ENCODE measurements at places on chromosomes 6 and 20.
A peak's percentile ranks its signal among the peaks of the same experiment; 100 is the strongest.

- no peak for DNase-seq
Observed at GRCh38 chr20:47198996-47199552, 157.4 kb downstream of the ZMYND8 start.

GRCh38 chr6:144820270-144820669 lies 535.1 kb downstream of the UTRN start:
- no peak for DNase-seq

DNA sequence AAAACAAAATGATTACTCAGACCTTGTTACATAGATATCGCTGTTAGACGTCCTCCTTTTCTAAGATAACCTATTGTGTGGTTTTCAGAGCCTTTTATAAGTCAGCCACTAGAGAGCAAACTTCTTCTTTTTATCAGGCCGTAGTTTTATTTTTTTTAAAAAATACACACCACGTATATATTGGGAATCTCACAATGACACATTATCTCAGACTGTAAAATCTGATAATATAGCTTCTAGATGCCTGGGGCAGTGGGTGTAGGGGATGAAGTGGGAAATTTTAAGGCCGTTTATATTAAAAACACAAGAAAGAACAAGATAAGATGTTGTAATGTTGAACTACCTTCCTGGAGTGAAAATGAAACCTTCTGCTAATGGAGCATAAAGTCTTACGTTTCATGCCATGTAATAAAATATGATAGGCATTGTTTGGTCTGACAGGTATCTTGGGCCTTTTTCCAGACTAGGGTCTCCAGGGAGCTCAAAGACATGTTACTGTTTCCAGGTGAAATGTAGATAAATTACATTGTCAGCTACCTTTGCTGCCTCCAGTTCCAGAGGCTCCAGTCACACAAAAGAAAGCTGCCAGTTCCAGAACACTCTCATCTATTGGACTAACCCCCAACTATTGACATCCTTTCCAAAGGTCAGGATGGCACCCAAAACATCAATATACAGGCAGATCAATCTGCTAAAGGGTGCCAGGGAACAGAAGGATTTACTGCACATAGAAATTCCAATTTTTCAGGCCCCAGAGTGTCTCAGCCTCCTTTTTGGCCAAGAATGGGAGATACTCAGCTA lies 130.2 kb upstream of the AKIRIN2 start:
- no peak for DNase-seq

DNA sequence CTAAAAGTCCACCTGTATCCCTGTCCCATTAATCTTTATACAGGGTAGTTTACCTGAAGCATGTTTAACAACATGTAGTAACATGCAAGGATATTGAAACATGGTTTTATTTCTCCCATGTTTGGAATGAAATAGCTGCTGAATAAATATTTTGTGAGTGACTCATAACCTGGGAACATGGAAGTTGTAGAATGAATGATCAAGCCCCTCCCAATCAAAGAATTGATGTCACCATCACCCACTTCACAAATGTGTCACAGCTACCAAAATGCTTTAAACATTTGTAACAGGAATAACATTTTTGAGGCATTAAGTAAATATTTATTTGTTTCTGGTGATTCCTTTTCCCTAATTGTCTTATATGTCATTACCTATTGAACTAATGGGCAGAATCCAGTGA lies 58.9 kb upstream of the TNFAIP3 start:
- DNase-seq, result no peak

DNA sequence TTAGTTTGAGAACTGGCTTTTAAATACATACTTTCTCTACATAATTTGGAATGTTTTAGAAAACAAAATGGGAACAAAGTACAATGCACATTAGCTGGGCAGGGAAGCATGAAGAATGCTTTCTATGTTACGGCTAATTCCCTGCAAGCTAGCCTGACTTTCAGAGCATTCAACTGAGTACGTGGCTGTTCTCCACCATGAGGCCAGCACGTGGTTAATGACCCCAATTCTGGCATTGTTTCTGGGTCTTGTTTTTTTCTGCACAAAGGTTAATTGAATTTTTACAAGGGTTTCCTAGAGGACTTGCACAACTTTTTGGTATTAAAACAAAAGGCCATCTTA lies 208.6 kb upstream of the AGPAT4 start:
- no peak for DNase-seq

DNA sequence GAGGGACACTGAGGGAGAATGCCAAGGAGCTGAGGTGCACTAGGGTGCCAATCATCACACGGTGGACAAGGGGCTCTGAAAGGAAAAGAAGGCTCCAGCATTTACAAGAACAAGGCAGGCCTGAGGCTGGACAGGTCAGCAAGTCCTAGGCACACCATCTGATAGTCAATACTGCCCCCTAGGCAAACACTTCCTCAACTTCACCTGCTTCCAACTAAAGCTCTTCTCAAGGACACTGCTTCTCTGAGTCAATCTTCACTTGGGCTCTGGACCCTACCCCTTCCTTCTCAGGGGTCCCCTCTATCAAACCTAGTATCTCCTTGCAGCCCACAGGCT lies 37.7 kb upstream of the SLC4A11 start:
- DNase-seq, result no peak

- DNase-seq, result no peak
Observed at GRCh38 chr20:4802527-4802926, 80.8 kb downstream of the PRND start.

DNA sequence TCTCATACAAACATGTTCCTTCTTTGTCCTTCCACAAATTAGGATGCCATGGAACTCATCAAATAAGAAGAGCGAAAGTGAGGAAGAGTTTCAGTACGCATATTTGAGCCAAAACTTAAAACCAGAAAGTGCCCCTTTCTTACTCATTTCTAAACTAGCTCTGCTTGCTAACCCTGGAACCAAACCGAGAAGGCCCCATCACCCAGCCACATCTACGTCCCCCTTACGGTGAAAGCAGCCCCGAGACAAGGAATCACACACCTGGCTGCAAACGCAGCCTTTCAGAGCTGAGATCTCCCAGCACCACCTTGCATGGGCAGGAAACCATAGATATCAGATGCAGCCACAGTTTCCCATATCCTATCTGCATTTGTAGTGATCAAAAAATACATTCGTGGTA lies 28.5 kb downstream of the TRERF1 start:
- DNase-seq, result peak; percentile 37

- peak; percentile 73 for DNase-seq
Observed at GRCh38 chr6:41705996-41706835, 29.2 kb downstream of the TFEB start.

DNA sequence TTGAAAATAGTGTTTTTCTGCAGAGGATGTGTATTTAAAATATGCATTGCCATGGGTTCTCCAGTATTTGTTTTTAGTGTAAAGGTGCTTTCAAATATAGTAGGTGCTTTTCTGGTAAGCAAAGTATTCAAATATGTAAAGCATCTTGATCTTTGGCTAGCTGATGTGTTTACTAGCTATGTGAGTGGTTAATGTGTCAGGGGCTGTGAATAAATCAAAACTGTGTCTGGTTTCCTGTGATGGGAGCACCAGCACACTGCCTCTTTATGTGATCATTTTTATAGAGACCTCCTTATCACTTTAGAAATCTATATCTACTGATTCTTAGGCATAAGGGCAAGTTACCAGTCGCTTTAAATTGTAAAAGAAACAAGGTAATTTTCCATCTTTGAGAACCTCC lies 388.9 kb upstream of the MAN1A1 start:
- no peak for DNase-seq

DNA sequence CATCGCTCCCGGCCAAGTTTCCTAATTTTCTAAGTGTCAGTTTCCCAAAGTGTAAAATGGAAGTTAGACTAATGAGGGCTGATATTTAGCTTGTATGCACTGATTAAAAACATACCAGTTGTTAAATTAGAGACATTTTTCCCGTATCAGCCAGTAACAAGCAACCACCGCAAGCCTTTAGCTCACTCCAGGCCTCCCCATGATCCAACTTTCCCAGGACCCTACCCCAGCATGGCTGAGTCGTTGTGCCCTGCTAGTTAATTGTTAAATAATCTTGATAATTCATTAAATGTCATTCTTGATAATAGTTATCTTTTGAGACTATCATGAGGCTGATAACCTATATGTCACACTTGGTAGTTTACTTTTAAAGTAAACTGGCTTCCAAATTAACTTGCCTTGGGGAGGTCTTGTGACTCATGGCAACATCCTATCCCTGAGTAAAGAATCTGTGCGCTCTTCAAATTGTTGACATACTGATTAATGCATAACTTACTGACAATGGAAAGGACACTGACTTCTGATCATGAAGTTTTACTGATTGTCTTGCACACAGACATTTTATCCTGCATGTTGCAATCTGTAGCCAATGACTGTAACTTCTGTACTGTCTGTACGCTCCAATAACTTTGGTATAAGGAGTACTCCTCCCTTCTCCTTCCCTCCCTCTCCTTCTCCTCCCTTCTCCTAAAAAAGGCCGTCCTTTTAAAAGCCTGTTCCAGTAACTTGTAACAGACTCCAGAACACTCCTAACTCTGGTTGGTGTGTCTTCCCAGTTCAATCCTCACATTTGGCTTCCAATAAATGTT lies 6.3 kb upstream of the GTF3C6 start:
- DNase-seq, result no peak

DNA sequence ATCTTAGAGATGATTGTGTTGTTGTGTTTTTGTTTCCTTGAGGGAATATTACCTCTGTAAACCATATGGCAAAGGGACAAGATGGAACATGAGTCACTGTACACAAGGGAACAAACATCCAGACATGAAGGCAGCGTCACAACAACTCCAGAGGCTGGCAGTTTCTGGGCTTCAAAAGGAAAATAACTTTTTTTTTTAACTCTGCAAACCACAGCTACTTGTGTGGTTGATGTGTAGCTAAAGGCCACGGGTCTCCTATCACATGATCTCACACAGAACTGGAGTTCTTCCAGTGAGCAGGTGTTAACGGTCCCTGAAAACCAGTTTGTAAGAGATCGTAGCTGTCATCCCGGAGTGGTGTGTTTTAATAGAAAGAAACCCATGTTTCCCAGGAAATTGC lies 33.2 kb upstream of the HBS1L start:
- peak; percentile 23 for DNase-seq

- DNase-seq, result no peak
Observed at GRCh38 chr20:25041813-25042530, 16.0 kb downstream of the ACSS1 start.

GRCh38 chr6:155185544-155185943 lies 78.3 kb upstream of the CLDN20 start:
- DNase-seq, result peak; percentile 30

DNA sequence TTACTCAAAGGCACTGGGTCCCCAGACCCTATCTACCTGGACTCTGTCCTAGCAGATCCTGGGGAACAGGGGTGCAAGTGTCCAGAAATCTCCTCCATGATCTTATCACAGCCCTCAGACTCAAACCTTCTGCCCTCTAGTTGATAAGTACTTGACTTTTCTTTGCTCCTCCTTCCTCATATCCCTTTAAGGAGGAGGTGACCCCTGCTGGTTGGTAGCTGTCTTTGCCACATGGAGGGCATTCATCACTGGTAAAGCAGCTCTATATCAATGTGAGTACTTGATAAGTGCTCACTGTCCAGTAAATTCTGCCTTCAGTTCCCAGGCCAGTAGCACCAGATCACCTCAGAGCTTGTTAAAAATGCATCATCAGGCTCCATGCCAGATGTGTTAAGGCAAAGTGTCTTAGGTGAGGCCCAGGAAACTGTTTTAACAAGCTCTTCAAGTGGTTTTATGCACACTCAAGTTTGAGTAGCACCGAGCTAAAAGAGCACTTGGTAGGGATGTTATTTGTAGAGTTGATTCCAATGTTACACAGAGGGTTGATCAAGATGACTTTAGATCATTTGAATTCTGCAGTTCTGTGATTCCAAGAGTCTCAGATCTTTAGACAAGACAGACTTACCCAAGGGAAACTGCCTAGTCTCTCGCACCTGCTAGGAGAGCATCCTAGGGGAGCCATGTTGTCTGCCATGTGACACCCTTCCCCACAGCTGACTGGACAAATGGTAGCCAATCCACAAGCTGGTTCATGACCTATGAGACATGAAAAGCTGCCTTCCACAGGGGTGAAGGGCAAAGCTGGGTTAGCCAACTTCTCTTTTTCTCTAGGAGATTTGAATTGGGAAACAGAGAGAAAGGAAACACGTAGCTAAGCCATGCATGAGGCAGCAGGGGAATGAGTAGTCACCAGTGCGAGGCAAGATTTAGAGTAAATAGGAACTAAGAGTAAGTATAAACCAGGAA lies 18.6 kb downstream of the TREML2 start:
- DNase-seq, result peak; percentile 41

- DNase-seq, result no peak
Observed at GRCh38 chr6:166839569-166839968, 116.8 kb downstream of the RNASET2 start.

GRCh38 chr6:167336844-167337630 lies 12.2 kb downstream of the TTLL2 start:
- DNase-seq, result no peak

DNA sequence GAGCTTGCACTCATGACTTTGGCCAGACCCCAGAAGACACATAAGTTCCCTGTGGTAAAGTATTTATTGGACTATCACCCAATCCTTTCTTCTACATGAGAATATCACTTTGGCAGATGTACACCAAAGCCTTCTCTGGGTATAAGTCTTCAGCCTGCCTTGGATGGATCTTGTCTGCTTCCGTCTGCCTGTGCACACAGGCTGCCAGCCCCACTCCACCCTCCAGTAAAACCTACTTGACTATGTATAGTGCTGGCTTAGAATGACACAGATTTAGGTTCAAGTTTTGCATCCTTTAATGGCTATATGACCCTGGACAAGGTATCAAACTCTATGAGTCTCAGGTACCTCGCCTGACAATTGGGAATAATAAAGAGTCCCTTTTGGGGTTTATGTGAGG lies 63.4 kb downstream of the BACH2 start:
- DNase-seq, result no peak

DNA sequence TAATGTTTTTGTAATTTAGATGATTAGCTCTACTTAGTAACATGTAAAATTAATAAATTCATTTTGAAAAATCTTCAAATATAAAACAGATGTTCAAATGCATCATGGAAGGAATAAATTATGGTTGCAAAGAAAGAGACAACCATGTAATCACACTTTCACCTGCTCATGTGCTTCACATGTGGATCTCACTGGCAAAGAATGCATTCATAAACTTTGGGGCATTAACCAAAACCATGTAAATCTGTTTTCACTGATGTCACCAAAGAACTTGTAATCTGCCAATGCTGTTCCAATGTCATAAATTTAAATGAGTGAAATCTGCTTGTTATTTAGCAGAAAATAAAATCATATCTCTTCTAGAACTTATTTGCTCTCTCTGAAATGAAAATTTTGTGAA lies 142.7 kb downstream of the TENT5A start:
- no peak for DNase-seq

DNA sequence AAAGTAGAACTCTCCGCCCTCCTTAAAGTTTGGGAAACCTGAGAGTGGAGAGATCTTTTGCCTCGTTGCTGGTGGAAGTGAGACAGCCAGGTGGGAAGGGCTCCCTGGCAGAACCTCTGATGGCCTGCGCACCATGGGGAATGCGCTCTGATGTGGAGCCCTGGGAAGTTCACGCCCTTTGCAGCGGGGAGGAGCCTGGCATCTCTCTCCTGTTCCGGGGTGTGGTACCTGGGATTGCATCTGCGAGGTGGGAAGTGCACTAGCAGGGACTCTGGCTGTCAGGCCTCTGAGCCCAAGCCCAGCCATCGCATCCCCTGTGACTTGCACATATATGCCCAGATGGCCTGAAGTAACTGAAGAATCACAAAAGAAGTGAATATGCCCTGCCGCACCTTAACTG lies 159.8 kb downstream of the AKAP7 start:
- DNase-seq, result no peak

- no peak for DNase-seq
Observed at GRCh38 chr6:51996296-51996947, 91.0 kb downstream of the PKHD1 start.

GRCh38 chr20:1769491-1769890 lies 111.9 kb upstream of the SIRPG start:
- no peak for DNase-seq
